ENCODE measurements at places on chromosomes 16 and 17.

GRCh38 chr17:45942284-45942683 lies 47.9 kb downstream of the MAPT start:
- no peak for DNase-seq

DNA sequence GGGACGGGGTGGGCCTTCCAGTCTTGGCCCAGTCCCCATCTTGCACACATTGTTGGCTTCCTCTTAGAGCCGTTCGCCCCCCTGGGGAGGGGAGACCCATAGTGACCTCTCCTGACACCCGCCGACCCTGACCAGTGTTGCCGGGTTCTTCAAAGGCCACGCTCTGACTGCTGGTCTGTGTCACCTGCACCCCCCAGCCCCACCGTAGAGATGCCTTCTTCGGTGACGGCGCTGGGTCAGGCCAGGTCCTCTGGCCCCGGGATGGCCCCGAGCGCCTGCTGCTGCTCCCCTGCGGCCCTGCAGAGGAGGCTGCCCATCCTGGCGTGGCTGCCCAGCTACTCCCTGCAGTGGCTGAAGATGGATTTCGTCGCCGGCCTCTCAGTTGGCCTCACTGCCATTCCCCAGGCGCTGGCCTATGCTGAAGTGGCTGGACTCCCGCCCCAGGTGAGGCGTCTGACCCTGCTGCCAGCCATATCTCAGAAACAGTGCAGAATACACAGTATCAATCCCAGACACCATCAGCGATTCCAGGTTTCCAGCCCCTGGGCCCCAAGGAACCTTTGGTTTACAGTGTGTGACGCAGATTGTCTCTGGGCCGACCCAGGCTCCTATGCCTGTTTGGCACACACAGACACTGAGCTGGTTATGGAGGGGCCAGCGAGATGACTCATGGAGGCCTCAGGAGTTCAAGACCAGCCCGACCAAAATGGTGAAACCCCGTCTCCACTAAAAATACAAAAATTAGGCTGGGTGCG lies 1.3 kb downstream of the SLC26A11 start:
- DNase-seq = no peak

DNA sequence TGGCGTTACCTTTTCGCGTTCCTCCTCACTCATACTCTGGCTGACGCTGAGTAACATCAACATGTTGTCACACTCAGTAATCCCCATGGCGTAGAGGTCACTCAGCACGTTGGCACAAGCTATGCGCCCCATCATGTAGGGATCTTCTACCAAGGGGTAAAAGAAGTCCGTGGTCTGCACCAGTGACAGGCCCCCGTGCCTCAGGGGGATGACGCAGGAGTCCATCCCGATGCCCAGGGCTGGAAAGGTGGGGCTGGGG lies 596 bp downstream of the SEPHS2 start:
- DNase-seq = no peak

GRCh38 chr17:42414704-42415409 lies 8.2 kb downstream of the CAVIN1 start:
- DNase-seq = no peak

DNA sequence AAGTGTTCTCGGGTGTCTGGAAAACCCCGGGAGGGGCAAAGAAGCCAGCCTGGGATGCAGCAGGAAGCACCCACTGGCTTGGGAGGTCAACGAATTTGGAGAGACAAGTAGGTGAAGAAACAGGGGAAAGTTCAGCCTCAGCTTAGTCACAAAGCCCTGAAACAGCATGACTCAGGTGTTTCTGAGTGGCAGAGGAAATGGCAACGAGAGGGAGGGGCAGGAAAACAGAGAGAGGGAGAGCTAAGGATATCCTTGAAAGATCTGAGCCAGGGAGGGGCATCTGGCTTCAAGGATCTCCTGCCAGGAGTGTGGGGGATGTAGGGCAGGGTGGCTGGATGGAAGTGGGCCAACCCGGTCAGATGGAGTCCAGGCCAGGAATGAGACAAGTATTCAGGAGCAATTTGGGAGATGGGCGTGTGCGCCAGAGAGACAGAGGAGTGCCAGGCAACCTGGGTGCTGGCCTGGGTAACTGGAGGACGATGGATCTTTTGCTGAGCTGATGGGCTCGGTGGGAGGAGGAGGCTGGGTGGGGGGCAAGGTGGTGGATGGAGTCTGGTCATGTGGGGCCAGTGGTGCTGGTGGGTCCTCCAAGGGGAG lies 27.2 kb downstream of the ABCC3 start:
- no peak for DNase-seq

- no peak for DNase-seq
These were observed 1.9 kb upstream of the MYL11 start for GRCh38 chr16:30372725-30373124.
